SK-N-MC (cell line): ENCODE measurements at places on chromosomes 2 and 18.

- DNase-seq, result no peak
Measured at GRCh38 chr18:56314396-56314795, 324.0 kb downstream of the TXNL1 start.

DNA sequence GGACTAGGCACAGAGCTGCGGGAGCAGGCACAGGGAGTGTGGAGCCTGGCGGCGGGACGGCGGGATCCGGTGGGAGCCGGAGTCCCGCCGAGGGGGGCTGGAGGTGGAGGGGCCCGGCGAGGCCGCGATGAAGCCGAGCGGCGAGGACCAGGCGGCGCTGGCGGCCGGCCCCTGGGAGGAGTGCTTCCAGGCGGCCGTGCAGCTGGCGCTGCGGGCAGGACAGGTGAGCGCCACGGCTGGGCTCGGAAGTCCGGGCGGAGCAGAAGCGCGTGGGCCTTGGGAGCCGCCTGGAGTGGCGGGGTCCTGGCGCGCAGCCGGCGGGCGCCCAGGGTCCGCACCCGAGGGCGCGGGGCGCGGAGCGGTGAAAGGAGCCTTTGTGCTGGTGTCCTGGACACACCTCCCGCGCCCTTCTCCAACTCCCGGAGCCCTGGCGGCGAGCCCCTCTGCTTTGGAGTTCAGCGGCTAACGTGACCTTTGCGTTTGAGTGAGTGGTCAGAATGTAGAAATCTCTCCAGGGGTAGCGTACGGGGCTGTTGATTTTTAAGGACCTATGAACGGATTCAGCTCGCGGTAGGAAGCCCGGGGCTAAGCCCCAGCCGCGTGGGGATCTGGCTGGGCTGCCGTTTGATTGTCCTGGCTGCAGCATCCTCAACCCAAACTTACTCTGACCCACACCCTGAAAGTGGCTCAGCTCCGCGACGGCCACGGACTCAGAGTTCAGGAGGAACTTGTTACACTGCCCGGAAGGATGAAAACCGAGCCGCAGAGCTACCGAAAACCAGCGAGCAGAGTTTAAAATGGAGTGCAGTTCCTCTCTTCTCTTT, 448 bp downstream of the IMPA2 start:
- no peak for DNase-seq

DNA sequence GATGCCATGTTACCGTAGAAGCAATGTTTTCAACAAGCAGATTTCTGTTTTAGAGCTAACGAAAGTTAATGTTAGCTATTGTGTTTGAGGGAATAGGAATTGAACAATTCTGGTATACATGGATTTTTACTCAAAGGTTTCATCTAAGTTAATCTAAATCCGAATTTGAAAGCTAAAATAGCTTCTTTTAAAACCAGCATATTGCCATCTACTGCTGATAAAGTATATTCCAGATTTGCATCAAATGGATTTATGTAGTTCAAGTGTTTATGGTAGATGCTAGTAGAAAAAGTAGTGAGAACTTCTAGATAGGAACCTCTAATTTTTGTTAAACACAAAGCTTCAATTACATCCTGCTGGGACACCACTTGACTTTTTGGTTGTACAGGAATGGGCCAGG, 1569.5 kb upstream of the NXPH2 start:
- DNase-seq, result no peak

DNA sequence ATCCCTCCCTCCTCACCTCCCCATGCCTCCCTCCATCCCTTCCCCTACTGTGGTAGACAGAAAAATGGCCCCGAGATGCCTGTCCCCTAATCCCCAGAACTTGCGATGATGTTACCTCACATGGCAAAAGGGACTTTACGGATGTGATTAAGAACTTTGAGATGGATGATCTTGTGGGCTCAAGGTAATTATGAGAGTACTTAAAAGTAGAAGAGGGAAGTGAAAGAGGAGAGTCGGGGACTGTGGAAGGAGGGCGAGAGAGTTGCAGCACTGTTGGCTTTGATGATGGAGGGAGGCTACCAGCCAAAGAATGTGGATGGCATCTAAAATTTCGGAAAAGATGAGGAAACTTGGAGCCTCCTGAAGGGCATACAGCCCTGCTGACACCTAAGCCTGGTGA, 66.5 kb downstream of the AGAP1 start:
- no peak for DNase-seq

DNA sequence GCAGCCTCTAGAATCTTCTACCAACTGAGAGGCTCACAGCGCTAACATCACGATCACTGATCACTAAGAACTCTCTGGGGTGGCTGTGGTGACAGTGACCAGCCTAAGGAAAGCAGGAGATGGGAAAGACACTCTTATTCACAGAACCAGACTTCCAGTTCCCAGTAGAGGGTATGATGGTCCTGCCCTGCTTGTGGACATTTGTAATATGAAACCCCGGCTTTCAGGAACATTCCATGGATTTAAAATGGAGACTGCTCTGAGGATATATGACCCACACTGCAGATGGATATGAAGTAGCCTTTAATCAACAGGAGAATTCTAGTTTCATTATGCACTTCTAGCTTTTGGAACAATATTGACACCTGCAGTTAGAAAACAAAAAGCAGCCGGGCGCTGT, 131.8 kb downstream of the AFF3 start:
- no peak for DNase-seq

DNA sequence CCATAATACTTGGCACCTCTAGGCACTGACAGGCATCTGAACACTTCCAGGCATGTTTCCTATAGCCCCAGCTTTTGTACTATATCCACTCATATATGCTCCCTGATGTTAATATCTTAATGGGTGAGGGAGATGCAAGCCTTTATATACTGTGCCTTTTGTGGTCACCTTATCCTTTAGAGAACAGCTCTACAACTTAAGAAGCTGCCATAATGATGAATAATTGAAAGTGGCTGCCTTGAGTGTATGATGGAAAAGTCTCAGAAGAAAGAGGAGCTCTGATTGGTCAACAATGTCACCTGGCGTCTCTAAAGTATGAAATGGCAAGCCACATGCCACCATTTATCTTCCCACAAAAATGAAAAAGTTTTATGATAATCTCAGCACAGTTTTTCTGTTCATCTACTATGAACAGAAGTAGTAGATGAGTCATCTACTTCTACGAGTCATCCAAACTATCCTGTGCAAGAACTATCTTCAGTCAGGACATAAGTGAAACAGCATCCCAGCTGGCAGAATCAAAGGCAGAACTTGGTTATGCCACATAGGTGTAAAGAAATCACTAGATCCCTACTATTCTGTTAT, 997.9 kb upstream of the CELF4 start:
- DNase-seq, result no peak

DNA sequence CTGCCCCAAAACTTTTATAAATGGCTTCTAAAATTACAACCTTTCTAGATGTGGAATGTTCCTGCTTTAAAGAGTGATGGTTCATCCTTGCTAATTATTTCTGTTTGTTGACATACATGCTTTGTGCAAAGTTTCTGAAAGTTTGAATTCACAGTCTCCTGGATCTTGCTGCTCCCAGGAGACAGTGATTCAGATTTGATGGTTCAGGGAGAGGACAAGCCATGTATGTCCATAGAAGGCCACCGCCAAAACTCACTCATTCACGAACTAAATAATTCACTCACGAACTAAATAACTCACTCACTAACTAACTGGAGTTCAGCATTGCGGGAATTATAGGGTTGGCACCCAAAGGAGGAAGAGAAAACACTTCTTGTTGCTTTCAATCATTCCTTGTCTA, 416.5 kb upstream of the ZEB2 start:
- DNase-seq, result no peak

DNA sequence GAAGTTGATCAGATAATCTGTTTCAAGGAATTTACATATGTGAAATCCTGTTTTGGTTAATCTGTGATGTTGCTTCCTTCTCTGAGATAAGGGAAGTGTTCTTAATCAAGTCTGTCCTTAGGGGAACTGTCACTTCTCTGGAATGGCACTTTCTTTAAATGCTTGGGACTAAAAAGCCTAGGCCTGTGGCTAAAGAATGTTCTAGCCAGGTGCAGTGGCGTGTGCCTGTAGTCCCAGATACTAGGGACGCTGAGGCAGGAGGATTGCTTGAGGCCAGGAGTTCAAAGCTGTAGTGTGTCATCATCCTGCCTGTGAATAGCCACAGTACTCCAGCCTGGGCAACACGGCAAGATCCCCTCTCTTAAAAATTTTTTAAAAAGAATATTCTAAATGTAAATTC, 217.6 kb upstream of the SIX3 start:
- DNase-seq, result no peak

- DNase-seq, result no peak
Measured at GRCh38 chr2:235390108-235390815, 103.6 kb upstream of the AGAP1 start.

DNA sequence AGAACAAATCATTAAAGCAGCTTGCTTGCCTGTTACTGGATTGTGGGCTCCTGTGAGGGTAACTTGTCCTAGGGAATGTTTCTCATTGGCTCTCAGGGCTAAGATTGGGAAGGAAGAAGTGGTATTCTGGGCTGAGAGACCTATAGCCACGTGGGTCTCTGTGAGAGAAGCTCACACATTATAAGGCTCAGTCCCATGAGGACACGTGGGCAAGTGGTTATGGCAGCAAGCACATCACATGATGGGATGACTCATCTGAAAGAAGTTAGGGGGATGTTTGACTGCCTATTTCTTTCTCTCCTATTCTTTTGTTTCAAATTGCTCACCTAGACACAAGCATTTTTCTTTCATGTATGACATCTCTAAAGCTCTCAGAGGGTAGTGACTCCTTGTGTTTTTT, 418.0 kb upstream of the ST6GAL2 start:
- no peak for DNase-seq

GRCh38 chr2:171109571-171109970, 51.1 kb downstream of the TLK1 start:
- DNase-seq, result no peak

GRCh38 chr2:157853211-157853610, 22.9 kb downstream of the ACVR1 start:
- no peak for DNase-seq

DNA sequence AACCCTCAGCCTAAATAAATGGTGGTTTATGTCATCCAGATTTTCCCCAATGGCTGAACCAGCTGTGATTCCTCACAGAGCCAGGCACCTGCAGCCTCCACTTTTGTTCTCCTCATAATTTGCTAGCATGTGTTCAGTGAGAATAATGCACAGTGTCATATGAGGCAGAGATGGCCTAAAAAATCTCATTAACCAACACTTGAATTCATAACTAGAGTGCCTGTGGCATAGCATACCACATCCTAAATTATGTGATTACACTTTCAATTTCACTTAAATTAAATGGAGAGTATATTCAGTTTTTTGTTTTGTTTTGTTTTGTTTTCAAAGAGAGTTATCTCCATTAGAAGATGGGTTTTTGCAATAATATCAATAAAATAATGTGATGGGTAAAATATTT, 488.0 kb downstream of the CBLN2 start:
- no peak for DNase-seq

DNA sequence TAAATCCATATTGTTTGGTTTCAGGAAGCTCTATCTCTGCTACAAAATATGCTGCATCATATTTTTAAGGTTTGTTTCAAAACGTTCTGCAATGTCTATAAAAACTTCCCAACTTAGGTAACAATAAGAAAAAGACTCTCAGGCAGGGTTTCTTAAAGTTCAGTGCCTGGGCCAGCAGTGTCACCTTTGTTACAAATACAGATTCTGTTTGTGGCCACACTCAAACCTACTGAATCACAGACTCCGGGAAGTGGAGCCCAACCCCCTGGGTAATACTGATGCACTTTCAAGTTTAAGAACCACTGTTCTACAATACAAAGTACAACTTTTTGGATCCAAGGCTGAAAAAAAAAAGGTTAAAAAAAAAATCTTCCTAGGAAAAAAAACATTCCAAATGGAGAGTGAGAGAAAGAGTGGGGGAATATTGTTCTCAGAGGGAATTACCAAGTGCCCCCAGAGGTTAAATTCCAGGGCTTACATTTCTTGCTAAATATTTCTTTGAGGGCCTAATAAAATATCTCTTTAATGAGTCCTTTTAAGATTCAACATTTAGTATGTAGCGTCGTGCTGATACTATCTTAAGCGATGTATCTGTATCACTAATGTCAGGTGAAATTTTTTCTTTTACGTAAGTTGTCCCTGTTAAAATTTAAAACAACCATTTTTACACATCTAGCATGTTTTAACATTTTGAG, 476.7 kb downstream of the TXNL1 start:
- no peak for DNase-seq

- DNase-seq, result no peak
Measured at GRCh38 chr2:234116010-234116409, 65.5 kb downstream of the SPP2 start.

GRCh38 chr2:236562434-236562833, 7.2 kb upstream of the ACKR3 start:
- no peak for DNase-seq

GRCh38 chr2:99818842-99819241, 323.5 kb downstream of the AFF3 start:
- no peak for DNase-seq

- DNase-seq, result no peak
Measured at GRCh38 chr18:58687871-58688308, 16.6 kb downstream of the MALT1 start.

GRCh38 chr2:134253804-134254203, at the start of gene MGAT5:
Gene MGAT5, plus strand, starts transcription at chr2:134254072. Its CDS starts 332 bp downstream, at chr2:134254404.
- DNase-seq, result no peak

GRCh38 chr2:226031647-226032501, 632.4 kb downstream of the NYAP2 start:
- DNase-seq, result no peak

DNA sequence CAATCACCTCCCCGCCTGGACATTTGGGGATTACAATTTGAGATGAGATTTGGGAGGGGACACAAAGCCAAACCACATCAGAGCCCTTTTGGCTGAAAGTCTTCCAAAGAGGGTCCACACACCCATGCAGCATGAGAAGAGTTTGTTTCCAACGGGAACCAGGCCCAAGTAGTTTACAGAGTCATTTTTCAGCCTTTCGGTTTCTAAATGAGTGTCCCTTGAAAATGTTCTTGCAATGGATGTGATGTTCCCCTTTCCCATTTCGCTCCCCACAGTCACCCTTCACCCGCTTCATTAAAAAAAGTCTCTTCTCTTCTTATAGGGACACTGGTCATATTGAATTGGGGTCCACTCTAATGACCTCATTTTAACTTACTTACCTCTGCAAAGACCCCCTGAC, 157.4 kb downstream of the ARL4C start:
- no peak for DNase-seq

GRCh38 chr2:28360058-28360717, 32.5 kb upstream of the FOSL2 start:
- DNase-seq, result no peak

DNA sequence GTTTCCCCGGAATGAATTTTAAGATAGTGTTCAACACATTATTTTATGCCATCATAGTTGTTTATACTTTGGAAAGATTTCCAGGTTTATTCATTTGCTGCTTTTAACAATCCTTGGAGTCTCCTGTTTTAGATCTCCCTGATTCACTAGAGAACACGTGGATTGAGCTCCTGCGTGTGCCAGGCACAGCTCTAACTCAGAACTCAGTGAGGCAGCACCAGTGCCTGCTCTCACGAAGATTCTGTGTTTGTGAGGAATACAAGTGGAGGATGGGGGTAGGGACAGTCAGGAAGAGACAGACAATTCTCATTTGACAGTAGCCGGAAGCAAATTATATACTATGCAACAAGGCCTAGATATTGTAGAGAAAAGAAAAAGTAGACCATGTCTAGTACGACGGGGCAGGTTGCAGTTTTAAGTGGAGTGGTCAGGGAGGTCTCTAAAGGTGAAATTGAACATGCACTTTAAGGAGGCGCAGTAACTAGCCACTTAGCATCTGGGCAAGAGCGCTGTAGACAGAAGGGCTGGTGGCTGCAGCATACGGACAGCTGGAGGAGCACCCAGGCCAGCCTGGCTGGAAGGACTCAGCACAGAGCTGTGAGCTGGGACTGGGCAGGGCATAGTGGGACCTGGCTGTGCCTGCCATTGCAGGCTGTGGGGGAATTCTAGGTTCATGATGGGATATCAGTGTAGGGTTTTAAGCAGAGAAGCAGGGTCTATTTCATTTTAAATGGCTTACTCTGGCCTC, 24.3 kb downstream of the RNF144A start:
- DNase-seq, result no peak
